ENCODE measurements at places on chromosomes 4 and X.

DNA sequence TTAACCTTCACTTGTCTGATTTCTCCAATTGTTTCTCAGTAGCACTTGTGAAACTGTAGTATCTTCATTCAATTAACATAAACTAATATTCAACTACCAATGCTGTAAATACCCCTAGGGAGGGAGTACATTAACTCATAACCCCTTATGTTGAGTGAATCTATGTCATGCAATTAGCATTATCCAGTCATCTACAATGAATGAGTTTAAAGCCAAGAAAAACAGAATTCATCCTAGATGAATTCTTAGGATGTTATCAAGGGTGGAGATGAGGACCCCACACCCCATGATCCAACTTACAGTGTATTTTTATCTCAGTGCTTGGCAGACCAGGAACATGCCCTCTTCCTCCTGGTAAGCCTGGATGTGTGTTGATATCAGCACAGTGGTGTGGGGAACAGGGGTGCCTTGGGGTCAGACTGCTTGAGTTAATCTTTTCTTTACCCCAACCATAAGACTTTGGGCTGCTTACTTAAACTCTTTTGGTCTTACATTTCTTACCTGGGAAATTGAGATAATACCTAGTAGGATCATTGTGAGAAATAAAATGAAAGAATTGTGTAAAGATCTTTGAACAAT, 62.1 kb upstream of the SCOC start:
- DNase-seq = no peak

GRCh38 chrX:34764852-34765361, 107.8 kb upstream of the TMEM47 start:
- no peak for DNase-seq

DNA sequence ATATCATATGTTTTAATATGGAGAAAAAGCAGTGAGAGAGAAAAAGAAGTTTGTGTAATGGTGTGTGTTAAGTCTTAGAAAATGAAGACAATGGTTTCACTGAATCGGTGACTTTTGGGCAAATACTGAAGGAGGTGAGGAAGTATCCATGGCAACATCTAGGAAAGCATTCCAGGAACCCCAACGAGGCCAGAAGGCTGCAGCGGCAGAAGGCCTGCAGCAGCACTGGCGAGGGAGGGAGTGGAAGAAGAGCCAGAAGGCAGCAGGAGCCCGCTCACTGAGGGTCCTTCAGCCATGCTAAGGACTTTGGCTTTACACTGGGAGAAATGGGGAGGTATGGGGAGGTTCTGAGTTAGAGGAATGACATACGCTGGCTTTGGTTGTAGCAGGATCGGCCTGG, 26.8 kb downstream of the COQ2 start:
- DNase-seq = no peak

GRCh38 chrX:15653961-15654360, 10.6 kb downstream of the CLTRN start:
- DNase-seq = no peak

DNA sequence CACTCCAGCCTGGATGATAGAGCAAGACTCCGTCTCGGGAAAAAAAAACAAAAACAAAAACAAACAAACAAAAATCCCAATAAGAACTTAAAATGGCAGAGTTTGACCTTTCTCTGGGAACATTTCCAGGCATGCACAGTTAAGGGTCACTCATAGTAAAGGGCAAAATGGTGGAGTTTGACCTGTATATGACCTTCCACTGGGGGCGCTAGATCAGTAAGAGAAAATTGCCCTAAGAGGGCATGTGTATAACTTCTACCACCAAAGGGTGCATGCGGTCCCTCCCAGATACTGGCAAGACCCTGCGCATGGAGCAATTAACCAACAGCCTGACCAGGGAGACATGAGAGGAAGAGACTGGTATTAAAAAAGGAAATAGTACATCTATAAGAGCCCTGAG, 177.2 kb downstream of the MOSPD2 start:
- no peak for DNase-seq

DNA sequence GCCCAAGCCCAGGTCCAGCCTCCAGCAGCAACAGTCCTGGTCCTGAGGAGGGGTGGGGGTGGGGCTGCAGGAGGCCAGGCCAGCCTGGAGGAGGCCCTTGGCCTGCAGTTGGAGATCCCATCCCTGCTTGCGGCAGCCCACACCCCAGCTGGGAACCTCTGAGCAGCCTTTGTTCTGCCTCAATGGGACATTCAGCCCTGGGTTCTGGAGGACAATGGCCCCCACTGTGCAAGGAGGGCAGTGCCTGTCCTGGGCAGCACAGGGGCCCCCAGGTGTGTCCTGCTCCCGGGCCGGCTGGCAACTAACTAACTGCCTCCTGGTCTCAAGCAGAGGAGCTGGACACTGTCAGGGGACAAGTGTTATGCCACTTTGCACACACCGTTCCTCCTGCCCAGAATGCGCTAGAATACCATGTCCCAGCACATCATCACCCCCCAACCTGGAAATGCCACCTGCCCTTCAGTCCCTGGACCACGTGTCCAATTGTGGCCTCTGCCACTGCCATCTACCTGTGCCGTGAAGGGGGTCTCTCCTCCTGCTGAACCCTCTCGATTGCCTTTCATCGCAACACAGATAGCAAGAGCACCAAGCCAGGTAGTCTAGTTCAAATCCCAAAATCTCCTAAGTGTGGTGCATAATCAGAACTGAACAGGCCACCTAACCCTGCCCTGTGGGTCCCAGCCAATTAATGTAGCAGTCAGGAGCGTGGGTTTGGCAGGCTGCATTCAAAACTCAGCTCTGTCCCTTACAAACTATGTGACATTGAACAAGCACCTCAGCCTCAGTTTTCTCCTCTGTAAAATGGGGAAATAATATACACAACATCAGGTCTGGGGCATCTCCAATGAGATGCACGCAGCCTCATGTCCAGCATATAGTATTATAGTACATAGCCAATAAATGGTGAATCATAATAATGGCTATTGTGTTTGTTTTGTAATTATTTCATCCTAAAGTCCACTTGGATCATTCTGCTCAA, 8.8 kb downstream of the PPP2R2C start:
- no peak for DNase-seq

DNA sequence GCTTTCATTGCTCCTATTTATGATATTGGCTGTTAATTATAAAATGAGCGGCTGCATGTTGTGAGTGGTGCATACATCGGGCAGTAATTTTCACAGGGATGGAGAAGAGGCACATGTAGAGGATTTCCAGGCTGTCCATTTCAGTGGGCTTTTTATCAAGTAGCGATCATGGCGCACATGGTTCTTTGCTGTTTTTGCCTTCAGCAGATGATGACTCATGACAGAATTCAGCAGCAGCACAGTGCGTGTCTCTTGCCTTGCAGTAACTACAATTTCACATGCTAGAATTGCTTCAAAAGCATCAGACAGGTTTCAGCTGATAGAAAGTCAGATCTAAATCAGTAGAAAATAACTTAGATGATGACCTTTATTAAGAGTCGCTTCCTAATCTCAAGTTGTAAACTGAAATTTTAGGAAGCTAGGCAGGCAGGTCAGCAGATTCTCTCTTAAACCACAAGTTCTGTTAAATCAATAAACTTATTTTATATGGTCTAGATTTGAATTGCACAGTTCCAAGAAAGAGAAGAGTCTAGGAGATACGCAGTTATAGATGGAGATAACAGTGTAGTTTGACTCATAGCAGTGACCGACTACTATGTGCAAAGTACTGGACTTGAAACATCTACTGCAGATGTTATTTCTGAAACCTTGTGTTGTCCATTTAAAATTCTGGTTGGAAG, 35.8 kb downstream of the LRP2BP start:
- DNase-seq = no peak

GRCh38 chrX:118727686-118728339, 407 bp downstream of the IL13RA1 start:
- DNase-seq = no peak

GRCh38 chrX:150308532-150309157, 54.5 kb upstream of the MAMLD1 start:
- no peak for DNase-seq

DNA sequence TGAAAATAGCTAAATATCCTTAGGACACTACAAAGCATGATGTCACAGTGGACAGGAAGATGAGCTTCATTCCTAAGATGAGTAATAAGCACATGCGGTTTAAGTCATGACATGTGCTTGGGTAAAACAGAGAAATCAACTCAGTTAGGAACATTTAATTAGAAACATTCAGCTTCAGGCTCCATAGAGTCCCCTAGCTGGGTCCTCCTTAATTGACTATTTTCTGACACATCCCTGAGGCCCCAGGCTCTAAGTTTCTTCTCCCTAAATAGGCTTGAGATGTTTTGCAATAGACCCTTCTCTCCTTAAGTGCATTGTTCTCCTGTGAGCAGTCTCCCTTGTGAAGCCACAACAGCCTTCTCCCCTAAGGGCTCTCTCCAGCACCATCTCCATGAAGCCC, 70.4 kb upstream of the ANXA3 start:
- no peak for DNase-seq

DNA sequence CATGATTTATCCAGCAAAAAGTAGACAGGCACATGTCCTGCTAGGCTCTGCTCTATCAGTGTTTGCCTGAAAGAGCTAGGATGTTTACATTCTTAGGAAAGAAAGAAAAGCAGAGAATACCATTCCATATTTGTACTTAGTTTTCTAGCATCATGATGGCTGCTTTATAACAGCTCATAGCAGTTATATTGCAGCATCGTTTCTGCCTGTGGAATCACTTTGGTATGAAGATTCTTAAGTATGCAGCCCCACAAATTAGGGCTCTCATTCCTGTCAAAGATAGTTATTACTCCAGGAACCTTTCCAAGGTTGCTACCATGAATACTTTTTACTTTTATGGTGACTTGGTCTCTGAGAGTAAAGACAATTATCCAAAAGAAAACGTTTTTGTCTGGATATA, 119.0 kb upstream of the MYOZ2 start:
- no peak for DNase-seq

DNA sequence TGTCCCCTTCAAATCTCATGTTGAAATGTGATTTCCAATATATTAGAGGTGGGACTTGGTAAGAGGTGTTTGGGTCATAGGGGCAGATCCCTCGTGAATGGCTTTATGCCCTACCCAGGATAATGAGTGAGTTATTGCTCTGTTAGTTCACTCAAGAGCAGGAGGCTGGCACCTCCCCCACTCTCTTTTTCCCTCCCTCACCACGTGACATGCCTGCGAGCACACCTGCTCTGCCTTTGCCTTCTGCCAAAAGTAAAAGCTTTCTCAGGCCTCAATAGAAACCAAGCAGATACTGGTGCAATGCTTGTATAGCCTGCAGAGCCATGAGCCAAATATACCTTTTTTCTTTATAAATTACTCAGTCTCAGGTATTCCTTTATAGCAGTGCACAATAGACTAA, 286.3 kb upstream of the UGT8 start:
- DNase-seq = no peak

DNA sequence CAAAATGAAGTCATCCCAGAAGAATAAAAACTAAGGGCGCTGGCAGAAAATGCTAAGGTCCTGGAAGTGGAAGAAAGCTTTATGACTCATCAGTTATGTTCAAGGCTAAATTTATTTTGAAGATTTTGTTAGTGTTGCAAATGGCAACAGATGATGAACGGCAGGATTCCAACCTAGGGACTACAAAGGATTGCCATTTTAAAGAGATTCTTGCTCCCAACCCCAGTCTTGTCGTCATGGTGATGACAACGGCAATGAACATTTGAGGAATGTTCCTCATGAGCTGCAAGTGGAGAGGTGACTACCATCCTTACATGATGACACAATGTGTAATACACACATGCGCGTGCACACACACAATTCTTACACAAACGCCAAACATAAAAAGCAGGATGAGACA, 54.4 kb upstream of the FTHL17 start:
- no peak for DNase-seq

- DNase-seq = no peak
These were observed 72.1 kb downstream of the GPR101 start for GRCh38 chrX:136961594-136962135.

GRCh38 chrX:1025413-1025812, 187.0 kb downstream of the CRLF2 start:
- no peak for DNase-seq

DNA sequence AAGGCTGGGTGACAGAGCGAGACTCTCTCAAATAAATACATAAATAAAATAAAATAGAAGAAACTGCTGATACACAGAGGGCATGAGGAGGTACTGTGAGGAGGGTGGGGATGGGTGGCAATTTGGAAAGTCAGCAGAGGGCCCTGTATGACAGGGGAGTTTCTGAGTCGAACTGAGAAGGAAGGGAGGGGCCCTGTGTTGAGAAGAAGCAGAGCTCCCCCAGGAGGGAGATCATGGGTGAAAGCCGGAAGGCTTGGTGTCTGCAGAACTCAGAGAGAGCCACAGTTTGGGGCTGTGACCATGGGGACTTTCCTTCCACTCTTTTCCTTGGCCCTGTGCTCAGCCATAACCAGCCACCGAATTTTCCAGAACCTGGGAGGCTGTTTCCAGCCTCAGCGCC, 24.8 kb upstream of the AFAP1 start:
- no peak for DNase-seq

DNA sequence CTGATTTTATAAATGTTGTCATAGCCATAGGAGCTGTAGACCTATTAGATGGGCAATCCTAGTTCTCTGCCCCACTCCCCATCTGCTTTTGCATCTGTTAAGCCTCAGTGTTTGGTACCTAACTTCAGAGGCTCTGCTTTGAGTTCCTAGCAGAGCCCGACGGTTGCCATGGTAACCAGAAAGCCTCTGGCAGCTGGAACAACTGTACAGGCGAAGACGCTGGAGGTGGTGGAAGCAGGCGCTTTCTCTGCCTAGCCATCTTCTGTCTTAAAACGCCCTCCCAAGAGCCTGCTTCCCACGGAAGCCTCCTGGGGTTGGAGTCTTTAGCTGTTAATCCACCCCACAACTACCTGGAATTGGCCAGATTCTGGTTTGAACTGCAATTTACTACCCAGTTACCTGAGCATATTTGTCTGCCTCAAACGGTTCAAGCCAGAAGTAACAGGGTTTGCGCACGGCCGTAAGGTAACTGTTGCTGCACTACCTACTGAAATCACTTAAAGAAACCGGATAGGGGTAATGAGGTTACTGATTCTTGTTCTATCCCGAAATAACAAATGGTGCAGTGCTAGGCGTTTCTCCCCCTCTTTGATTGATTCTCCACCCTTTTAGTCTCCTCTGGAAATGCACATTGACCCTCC, 1.0 kb upstream of the GABRG1 start:
- no peak for DNase-seq

GRCh38 chr4:122772311-122772710, 39.8 kb downstream of the BBS12 start:
- DNase-seq = no peak

DNA sequence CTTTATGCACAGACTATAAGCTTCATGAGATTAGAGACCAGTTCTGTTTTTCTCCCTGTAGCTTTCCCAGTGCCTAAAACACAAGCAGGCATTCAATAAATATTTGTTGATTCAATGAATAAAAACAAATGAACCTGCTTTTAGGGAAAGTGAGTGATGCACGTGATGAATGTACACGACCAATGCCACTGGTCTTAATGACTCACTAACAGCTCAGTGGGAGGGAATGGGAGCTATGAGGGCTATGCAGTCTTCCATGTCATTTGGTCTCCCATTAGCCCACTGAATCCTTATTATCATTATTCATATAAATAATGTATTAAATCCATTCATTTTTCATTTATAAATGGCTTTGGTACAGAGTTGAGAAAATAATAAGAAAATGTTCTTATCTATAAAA, 247.4 kb downstream of the FBXO8 start:
- no peak for DNase-seq

GRCh38 chr4:152693871-152694270, 14.1 kb upstream of the TMEM154 start:
- DNase-seq = no peak

Data from activated CD4-positive, alpha-beta T cell treated with anti-CD3 and anti-CD28 coated beads, Interleukin-2, amount 50 U/mL, for 1 hour (primary cell).